ENCODE measurements at places on chromosomes 1 and 21.
A peak's percentile ranks its signal among the peaks of the same experiment; 100 is the strongest.

- DNase-seq: no peak
Observed at GRCh38 chr1:81585371-81585770, 215.4 kb upstream of the ADGRL2 start.

DNA sequence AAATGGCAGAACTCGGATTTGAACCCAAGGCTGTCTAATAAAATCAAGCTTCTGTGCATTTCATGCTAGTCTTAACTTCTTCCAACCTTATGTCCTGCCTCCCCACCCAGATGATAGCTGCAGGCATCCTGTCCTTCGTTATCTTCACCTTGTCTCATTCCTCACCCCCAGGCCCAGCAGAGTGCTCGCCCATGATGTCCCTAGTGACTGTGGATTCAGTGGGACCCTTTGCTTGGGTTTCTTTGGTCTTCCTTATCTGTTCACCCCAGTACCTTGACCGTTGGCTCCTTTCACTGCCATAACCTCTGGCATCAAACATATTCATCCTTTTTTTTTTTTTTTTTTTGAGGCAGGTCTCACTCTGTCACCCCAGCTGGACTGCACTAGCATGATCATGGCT, 5.6 kb upstream of the BSDC1 start:
- DNase-seq: no peak

DNA sequence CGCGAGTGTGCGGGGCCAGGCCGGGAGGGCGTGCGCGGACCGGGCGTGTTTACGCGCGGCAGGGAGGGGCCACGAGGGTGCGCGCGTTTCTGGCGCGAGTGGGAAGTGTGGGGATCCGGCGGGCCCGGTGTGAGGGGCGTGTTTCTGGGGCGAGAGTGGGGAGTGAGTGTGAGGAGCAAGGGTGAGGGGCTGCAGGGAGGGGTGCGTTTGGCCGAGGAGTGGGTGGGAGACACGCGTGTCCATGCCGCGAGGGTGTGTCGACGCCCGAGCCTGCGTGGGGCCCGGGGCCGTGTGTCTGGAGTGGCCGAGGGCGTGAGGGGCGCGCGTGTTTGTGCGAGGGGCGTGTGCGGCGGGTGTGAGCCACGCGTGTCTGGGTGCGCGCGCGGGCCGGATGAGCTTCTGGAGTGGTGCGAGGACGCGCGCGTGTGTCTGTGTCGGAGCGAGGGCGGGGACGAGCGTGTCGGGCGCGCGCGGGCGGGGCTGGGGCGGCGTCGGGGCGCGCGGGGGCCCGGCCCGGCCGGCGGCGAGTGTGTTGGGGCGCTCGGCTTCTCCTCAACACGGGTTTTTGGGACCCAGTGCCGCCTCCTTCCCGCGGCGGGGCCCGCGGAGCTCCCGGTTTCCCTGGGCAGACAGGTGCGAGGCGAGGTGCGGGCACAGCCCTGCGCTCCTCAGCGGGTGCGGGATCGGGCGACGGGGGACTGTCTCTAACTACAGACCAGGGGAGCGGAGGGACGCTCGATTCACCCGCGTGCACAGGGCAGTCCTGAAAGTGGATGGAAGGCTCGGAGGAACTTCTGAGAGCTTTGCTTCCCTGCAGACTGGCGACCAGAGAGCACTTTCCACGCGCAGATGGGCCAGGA, 65.8 kb upstream of the VAMP3 start:
- DNase-seq: no peak

- no peak for DNase-seq
Observed at GRCh38 chr1:156508205-156508954, 7.8 kb upstream of the MEF2D start.

- DNase-seq: no peak
Observed at GRCh38 chr21:36873513-36873912, 93.0 kb downstream of the HLCS start.

- DNase-seq: no peak
Observed at GRCh38 chr1:51572365-51572764, 44.5 kb upstream of the OSBPL9 start.

GRCh38 chr1:228851618-228852017, 116.3 kb downstream of the RHOU start:
- DNase-seq: no peak

DNA sequence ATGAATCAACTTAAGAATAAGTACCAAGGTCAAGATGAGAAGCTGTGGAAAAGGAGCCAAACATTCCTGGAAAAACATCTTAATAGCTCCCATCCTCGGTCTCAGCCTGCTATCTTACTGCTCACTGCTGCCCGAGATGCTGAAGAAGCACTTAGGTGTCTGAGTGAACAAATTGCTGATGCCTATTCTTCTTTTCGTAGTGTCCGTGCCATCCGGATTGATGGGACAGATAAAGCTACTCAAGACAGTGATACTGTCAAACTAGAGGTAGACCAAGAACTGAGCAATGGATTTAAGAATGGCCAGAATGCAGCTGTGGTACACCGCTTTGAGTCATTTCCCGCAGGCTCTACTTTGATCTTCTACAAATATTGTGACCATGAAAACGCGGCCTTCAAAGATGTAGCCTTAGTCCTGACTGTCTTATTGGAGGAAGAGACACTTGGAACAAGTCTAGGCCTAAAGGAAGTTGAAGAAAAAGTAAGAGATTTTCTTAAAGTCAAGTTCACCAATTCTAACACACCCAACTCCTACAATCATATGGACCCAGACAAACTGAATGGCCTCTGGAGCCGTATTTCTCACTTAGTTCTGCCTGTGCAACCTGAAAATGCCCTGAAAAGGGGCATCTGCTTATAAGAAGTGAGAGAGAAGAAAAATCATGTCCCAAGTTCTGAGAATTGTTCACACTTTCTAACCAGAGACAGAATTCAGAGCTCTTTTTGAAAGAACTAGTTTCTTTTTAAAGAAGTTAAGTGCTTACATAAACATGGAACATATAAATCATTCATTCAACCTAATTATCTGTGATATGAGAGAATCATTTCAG, 35.7 kb downstream of the TOR1AIP1 start:
- DNase-seq: no peak

GRCh38 chr1:157357111-157357510, 195.2 kb downstream of the FCRL5 start:
- DNase-seq: no peak

DNA sequence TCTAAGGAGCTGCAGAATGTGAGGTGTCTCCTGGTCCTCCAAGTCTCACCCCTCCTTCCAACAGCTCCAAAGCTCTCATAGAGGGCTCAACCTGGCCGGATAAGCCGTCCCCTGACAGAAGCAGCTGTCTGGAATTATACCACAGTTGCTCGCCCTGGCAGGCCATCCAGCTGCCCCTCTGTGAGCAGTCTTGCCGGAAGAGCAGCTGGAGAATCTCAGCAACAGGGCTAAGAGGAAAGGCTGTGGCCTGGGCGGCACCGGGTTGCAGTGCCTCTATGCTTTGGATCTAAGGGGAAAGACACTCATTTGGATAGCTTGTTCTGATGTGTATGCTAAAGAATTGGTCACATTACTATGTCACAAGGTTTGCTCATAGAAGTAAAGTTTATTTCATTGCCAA, 12.4 kb downstream of the TMCC2 start:
- DNase-seq: peak; percentile 91

Data from D721Med (cell line).